NCI-H1048 (cell line): ENCODE measurements at places on chromosomes 13 and 19.

DNA sequence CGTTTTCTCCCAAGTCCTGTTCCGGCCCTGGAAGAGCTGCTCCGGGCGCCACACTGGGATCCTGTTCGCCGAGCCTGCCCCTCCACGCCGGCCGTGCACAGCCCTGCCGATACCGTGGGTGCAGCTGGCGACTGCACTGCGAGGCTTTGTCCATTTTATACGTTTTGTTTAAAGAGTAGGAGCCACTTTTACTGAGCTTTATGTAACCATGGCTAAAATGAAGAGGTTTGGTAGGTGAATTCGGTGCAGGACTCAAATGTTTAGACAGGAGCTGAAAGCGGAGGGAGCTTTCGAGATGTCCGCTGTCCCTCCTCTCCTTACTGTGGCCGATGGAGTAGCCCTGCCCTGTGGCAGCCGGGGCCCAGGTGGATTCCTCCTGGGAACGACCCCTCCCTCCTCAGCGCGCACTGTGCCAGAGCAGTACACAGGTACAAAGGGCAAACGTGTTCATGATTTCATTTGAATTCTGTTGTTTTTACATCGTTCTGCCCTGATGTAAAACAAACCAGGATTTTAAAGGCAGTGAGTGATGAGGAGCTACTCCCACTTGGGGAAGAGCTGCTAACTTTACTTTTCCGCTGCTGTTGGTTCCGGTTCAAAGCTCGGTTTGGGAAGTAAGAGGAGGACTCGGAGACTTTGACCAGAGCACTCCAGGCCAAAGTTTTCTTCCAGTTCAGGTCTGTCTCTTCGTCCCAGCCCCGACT is 1.7 kb downstream of the COL4A2 start:
- DNase-seq = no peak

- no peak for DNase-seq
Measured at GRCh38 chr19:16355293-16356043, 30.8 kb downstream of the KLF2 start.

- DNase-seq = no peak
Measured at GRCh38 chr13:50384724-50385123, 369.5 kb downstream of the KCNRG start.

- no peak for DNase-seq
Measured at GRCh38 chr19:27846944-27847343, 1366.0 kb downstream of the UQCRFS1 start.

GRCh38 chr19:37128821-37129177 is 43.7 kb downstream of the ZNF585A start:
- no peak for DNase-seq

DNA sequence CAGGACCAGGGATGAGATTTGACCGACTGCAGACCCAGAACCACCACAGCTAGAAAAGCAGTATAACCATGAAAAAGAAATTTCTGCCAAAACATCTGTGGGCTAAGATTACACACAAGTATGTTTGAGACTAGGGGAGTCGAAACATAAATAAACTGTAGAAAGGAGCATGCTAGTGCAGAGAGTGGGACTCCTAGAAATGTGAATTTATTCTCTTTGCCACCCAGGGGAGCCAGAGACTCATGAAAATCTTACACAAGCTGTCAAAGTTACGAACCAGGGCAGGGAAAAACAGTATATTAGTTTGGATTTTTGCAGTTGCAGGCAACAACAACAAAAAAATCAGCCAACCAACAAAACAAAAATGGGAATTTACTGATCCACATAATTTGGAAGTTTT is 12.3 kb upstream of the HSPH1 start:
- no peak for DNase-seq

DNA sequence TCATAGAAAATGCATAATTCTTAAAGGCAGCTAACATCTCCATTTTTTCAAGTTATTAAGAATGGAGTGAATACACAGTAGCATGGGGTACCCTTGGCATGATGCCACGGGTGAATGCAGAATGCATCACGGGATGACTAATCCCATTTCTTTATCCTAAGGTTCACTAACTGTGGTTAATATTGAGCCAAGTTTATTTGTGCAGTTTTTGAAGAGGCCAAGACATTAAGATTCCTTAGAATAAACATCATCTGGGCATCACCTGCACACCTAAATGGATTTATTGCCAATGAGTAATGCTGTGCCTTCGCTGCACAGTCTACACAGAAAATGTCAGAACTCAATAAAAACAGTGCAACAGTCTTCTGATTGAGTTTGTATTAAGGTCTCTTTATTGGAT is 333.1 kb downstream of the GPC6 start:
- DNase-seq = no peak

- DNase-seq = no peak
Measured at GRCh38 chr19:12015015-12015752, 20.3 kb downstream of the ZNF433 start.

GRCh38 chr13:110186231-110186855 is 120.6 kb downstream of the COL4A1 start:
- no peak for DNase-seq

- DNase-seq = no peak
Measured at GRCh38 chr13:29702912-29703351, 107.4 kb upstream of the SLC7A1 start.

DNA sequence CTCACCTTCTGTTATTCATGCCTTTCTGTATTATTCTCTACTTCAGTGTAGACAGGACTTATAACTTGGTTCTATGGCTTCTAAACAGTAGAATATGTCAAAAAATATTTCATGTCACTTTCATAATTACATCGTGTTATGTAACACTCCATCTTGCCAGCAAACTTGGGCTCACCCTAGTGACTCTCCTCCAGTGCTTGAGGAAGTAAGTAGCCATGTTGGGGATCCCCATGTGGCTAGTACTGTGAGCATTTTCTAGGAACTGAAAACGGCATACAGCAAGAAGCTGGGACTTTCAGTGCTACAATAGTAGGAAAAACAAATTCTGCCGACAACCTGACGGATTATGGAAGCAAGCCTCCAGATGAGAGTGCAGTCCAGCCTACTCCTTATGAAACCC is 495.6 kb downstream of the SLITRK6 start:
- no peak for DNase-seq

- DNase-seq = no peak
Measured at GRCh38 chr13:37681281-37682032, 82.9 kb upstream of the POSTN start.

DNA sequence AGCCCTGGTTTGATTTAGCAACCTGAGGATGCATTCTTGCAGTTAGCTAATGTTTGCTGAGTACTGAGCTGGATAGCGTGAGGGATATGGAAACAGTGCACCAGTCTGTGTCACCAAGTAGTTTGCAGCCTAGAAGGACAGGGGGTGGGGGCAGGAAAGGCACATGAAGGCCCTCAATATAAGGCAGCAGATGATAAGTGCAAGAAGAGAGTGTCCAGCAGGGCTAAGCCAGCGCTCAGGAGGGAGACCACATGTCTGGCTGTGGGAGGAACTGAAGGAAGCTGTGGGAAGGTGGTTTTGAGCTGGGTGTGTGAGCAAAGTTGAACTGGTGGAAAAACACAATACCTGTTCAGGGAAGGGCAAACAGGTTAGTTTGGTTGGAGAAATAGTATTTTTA is 1.7 kb downstream of the CXCL17 start:
- no peak for DNase-seq

- no peak for DNase-seq
Measured at GRCh38 chr19:47247308-47247990, 8.9 kb upstream of the CCDC9 start.

DNA sequence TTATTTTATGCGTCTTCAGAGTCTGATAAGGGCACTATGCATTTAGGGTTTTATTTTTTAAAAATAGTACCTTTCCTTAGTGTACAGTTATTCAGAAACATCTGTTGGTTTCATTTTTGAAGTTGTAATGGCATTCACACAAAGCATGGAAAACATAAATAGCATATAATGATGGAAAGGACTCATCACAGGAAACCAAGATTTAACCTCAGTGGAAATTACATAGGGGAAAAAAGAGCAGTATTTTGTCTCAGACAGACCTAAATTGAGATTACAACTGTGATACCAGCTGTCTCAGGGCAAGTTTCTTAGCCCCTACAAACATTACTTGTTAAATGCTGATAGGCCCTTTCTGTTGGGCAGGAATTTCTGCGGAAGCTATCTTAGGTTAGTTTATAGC is 57.2 kb downstream of the NHLRC3 start:
- no peak for DNase-seq

- no peak for DNase-seq
Measured at GRCh38 chr19:15072930-15073647, 8.9 kb upstream of the OR1I1 start.

GRCh38 chr13:94233401-94233800 is 246.1 kb downstream of the DCT start:
- no peak for DNase-seq

DNA sequence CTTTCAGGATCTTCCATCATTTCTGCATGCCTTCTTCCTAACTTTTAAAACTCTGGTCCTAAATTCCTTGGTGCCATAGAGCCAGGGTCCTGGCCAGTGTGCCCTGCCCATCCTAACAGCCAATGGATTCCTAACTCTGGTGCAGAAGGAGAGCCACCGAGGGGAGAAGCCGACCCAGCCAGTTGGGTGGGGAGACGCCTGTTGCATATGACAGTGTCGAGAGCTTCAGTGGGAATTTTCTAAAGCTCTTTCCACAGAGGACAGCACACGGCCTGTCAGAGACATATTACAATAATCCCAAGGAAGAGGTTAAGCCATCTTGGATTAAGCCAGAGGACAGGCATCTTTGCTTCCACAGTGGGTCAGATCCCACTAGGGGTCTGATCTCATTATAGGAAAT is 180.4 kb downstream of the ZNF536 start:
- no peak for DNase-seq

GRCh38 chr19:58351990-58352755 is 1.1 kb downstream of the A1BG start:
- DNase-seq = no peak

DNA sequence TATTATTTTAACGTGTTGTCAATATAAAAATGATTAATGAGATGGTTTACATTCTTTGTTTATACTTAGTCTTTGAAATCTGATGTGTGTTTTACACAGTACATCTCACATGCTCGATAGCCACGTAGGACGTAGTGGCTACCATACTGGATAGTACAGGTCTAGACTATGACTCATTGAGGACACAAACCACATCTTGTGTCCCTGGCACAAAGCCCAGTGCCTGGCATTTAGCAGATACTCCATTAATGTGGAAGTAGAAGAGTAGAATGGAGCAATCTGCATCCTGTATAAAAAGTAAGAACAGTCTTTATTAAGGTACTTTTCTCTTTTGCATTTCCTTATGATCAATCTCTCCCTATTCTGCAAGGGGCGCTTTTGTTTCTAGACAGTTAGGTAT is 49.0 kb upstream of the FRY start:
- no peak for DNase-seq

GRCh38 chr13:36101157-36101556 is 30.0 kb downstream of the DCLK1 start:
- no peak for DNase-seq

DNA sequence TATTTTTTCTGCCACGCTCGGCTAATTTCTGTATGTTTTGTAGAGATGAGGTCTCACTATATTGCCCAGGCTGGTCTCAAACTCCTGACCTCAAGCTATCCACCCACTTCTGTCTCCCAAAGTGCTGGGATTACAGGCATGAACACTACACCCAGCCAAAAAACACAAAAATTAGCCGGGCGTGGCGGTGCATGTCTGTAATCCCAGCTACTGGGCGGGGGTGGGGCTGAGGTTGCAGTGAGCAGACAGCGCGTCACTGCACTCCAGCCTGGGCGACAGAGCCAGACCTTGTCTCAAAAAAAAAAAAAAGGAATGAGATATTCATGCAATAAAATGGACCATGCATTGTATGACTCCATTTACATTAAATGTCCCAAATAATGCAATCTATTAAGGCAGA is 32.2 kb downstream of the VASP start:
- DNase-seq = no peak

- peak; percentile 22 for DNase-seq
Measured at GRCh38 chr19:41144403-41144802, 30.2 kb downstream of the CYP2F1 start.

DNA sequence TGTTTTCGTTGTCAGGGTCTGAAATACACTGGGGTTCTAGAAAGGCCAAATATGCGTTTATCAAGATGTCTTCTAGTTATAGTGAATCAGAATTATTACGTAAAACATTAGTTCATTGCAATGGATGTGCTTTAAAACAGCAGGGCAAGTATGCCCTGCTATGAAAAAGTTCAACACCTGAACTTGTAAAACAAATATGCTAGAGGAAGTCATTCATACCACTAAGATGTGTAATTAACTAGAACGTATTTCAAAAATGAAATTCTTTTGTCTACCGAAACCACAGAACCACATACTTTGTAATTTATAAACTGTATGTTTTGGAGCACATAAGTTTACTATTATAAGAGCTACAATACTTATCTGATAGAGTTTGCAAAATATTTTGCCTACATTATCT is 266.2 kb downstream of the KCTD12 start:
- DNase-seq = no peak

GRCh38 chr19:22595918-22596341 is 38.2 kb upstream of the ZNF492 start:
- no peak for DNase-seq

GRCh38 chr19:51110666-51110971 is 2.4 kb upstream of the CTU1 start:
- DNase-seq = no peak

DNA sequence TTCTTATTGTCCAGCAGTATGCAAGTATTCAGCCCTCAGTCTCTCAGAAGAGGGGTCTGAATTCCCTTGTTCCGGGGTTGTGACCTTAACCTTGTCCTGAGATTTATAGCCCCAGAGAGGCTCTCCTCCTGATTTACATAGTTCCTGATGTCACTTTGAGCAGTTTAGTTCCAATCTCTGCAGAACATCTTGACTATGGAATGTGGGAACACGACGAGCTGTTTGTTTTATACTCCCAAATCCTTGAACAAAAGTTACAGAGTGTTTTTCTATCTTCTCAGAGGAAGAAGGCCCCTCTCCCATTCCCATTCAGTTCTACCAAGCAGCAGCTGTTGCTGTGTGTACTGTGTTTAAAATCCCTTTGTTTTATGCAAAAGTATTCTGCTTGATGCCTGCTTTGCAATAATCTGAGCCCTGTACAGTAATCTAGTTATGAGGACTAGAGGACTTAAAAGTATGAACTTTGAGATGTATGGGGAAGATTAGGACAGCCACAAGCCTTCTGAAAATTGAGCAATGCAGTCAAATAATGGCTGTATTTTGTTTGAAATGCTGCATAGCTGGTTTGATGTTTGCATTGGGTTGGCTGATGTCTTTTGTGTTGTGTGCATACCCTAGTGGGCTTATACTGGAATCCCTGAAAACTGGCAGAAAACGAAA is 74.7 kb downstream of the KL start:
- no peak for DNase-seq

- DNase-seq = no peak
Measured at GRCh38 chr13:110229905-110230563, 76.9 kb downstream of the COL4A1 start.

GRCh38 chr19:46493236-46494145 is 2.2 kb downstream of the PNMA8B start:
- DNase-seq = no peak

DNA sequence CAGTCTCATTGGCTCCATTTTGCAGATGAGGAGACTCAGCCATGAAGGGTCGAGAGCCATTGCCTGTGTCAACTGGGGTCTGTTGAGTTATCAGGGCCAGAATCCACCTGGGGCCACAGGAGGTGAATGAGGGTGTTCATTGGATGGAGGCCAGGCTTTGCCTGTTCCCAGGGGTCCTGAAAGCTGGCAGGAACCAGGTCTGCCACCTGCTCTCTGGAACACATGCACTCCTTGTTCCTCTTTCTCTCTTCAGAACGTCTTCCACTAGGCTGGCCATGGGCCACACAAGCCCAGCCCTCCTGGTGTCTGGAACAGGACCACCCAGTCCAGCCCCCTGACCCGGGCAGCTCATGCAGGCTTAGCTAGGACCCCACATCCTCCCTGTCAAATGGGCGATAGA is 21.1 kb downstream of the PPP1R37 start:
- DNase-seq = no peak
